Pulmonary artery endothelial cell (primary cell): ENCODE measurements at places on chromosomes 16 and 17. TPM values are rescaled to one million over a fixed set of nuclear protein-coding genes. Genes with fewer than 3 reads are reported as not detected.
A peak's percentile ranks its signal among the peaks of the same experiment; 100 is the strongest.

RNU2-1 gene
- not detected in 2 replicates for total RNA-seq

DNA sequence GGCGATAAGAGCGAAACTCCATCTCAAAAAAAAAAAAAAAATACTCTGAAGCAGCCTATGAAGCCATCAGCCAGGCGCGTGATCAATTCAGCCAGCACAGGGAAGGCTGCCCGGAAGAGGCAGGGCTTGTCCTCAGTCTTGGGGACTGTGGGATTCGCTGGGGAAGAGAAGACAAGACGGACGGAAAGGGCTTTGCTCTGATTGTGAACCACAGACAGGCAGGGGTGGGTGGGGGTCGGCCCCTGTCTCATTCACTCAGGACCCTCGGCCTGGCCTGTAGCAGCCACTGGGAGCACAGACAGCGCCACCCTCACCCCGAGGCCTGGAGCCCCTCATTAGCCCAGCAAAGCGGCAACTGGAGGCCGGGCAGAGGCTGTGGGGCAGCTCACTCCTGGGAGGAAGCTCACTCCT is 37.2 kb downstream of the ABR start:
- no peak for DNase-seq

- DNase-seq: no peak
These were observed 53.1 kb downstream of the ACSM2A start for GRCh38 chr16:20504418-20504817.

DNA sequence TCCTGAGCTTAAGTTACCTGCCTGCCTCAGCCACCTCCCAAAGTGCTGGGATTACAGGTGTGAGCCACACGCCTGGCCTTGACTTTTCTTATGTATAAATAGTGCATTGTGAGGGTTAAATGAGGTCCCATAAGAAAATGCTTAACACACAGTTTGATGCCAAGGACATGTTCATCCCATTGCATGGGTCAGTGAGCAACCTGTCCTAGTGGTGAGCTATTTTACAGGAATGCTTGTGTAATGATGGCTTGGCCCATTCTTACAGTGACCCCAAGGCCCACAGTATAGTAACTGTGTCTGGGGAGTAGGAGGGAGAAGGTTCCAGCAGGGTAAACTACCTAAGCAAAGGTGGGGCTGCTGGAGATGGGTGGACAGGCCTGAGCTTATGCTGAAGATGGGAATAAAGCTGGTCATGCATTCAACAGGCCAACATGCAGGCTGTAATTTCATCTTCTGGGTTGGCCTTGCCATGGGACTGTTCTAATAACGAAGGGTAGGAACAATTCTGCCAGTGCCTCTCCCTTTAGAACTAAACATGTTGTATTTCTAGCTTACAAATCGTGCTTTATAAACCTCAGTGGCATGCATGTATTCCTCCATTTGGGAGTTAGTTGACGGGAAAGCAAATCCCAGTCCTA is 6.2 kb downstream of the ACSF2 start:
- no peak for DNase-seq

- no peak for DNase-seq
These were observed 59.2 kb downstream of the CDK5R1 start for GRCh38 chr17:32546031-32546444.

GRCh38 chr17:64420143-64420670 is 28.7 kb upstream of the MILR1 start:
- peak; percentile 52 for DNase-seq

DNA sequence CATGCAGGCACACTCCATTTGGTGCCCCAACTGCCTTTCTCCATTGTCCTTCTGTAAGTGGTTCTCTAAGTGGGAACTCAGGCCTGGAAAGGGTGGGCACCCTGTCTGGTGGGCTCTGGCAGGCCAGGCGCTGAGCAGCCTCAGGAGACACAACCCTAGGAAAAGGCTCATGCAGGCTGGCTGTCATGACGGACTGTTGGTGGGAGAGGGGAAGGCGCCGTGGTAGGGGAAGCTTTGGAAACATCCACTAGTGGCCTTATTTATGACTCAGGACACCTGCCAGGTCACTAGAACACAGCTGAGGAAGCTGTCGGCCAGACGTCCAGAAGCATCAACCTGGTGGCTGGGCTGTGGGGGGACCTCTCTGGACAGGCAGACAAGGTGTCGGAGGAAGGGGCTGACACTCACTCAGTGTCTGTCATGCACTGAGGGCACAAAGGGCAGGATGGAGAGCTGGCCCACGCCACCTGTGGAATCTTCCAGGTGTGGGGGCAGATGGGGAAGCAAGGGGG is 216.0 kb downstream of the SEC14L1 start:
- no peak for DNase-seq

DNA sequence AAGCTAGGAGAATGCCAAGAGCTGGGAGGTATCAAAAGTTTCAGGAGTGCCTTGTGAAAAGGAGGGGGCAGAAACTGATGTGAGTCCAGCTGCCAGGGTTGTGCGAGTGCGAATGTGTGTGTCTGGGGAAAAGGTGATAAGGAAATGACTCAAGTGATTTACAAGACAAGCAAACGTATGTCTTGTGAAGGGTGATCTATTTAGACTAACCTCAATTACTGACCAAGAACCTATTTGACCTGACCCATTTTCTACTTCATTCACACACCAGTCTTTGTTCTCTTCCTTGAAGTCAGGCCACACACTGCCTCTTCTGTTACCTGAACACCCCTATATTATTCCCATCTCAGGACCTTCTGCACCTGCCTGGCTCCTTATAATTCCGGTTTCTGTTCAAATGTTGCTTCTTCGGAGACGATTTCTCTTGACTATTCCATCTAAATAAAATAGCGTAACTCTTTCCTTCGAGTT is 1.0 kb downstream of the GDE1 start:
- peak; percentile 5 for DNase-seq

- DNase-seq: no peak
These were observed 32.0 kb upstream of the ABCA5 start for GRCh38 chr17:69358688-69359596.

GRCh38 chr17:49455272-49455861 is 39.7 kb upstream of the NGFR start:
- DNase-seq: no peak

GRCh38 chr16:53433509-53433908 is 762 bp upstream of the RBL2 start:
- no peak for DNase-seq

DNA sequence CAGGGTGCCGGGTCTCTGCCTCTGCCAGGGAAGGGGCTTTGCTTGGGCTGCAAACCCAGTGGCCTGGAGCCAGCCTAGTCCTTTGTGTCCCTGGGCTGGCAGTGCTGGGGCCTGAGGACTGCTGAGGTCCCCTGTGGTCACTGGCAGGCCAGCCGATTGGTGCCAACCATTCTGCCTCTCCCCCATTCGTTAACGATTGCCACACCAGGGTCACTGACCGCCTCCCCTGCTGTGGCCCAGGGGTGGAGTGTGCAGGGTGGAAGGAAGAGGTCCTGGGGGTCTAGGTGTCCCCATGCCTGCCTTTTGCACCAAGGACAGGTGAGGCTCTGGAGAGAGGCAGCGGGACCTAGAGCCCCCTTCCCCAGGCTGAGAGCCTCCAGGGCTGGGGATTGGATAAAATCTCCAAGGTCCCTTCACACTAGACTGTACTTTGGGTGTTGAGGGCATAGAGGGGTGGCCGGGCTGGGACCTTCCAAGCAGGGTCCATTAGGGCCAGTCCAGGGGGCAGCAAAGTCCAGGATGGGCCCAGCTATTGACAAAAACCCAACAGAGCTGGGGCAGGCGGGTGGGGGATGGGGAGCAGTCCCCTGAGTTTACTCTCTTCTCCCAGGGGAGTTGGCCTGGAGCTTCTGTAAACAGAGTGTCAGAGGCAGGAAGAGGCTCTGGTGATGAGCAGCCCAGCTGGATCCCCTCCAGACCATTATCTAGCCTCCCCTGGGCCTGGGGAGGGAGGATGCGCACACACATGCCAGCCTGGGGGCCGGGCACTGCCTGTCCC is 1.1 kb downstream of the VASN start:
- no peak for DNase-seq

GRCh38 chr17:4901648-4902344 is 1.1 kb downstream of the CHRNE start:
- DNase-seq: no peak

- DNase-seq: no peak
These were observed 152.6 kb downstream of the CMIP start for GRCh38 chr16:81597079-81597658.
